ENCODE measurements at places on chromosomes 16 and 17. TPM values are rescaled to one million over a fixed set of nuclear protein-coding genes. Genes with fewer than 3 reads are reported as not detected.

Gene DECR2
- 15.9 TPM for total RNA-seq

Gene TERF2IP
- total RNA-seq: 55.9 TPM

Gene LRRC75A
- total RNA-seq: 3.3 TPM

Gene PIMREG
- total RNA-seq: 52.6 TPM

Gene CDC42EP4
- total RNA-seq: 36.9 TPM

Gene KRTAP9-8
- total RNA-seq: not detected

Gene C16orf89
- 0.12 TPM for total RNA-seq

Gene NUPR1
- 30.9 TPM for total RNA-seq

Gene GOT2
- total RNA-seq: 53.0 TPM

Gene ZNF750
- not detected for total RNA-seq

Gene BCL6B
- 0.50 TPM for total RNA-seq

Gene PIK3R5
- not detected for total RNA-seq

Gene MBTD1
- total RNA-seq: 9.0 TPM

Gene NOS2
- total RNA-seq: not detected

Gene VAT1L
- total RNA-seq: 18.7 TPM

Gene RHBDF1
- total RNA-seq: 39.8 TPM

Gene NPTX1
- 4.9 TPM for total RNA-seq

Gene HBQ1
- total RNA-seq: 0.44 TPM

Gene SLC6A4
- total RNA-seq: 0.11 TPM

Gene CCDC78
- 4.8 TPM for total RNA-seq

Gene STAT3
- total RNA-seq: 86.4 TPM

Gene CCL4L2
- not detected for total RNA-seq

Gene RCVRN
- not detected for total RNA-seq

Gene P2RX5
- total RNA-seq: 4.0 TPM

Gene TGFB1I1
- total RNA-seq: 35.5 TPM

Gene MYLK3
- total RNA-seq: 0.37 TPM

Gene CBX2
- 2.3 TPM for total RNA-seq

Gene CASKIN1
- total RNA-seq: 0.33 TPM

Gene MYH2
- under 0.01 TPM for total RNA-seq

Gene CSH1
- total RNA-seq: not detected
